RPMI8226 (cell line): ENCODE measurements at places on chromosomes 5 and 9.

DNA sequence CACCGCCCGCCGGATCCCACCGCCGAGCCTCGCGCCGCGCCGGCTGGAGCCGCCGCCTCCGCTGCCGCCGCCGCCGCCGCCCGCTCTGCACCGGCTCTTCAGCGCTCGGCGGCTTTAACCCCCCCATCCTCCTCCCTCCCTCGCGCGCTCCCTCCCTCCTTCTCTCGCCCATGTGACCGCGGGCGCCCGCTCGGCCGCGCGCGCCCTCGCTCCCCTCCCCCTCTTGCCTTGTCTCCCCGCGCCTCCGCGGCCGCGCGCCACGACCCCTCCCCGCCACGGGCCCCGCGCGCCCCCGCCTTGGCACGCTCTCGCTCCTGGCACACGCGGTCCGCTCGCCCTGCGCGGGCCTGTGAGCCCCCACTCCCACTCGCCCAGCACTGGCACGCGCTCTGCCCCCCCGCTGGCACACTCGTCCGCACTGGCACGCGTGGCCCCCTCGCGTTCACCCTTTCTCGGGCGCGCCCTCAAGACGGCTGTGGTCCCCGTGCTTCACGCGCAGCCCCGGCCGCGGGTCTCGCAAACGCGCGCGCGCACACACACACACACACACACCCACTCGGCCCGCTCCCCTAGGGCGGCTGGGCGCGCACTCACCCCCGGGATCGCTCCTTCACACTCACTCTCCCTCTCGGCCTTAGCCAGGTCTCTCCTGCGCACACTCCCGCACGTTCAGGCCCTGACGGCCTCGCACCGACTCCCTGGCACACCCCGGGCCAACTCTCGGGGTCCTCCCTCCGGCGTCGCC lies at the start of gene CNTFR:
Gene CNTFR (minus strand): TSS at position 89 of the 745 bp plus-strand sequence. CDS start 20,743 bp downstream, outside the sequence.
- no peak for DNase-seq

- no peak for DNase-seq
These were observed 6.7 kb downstream of the CORO2A start for GRCh38 chr9:98185611-98186171.

DNA sequence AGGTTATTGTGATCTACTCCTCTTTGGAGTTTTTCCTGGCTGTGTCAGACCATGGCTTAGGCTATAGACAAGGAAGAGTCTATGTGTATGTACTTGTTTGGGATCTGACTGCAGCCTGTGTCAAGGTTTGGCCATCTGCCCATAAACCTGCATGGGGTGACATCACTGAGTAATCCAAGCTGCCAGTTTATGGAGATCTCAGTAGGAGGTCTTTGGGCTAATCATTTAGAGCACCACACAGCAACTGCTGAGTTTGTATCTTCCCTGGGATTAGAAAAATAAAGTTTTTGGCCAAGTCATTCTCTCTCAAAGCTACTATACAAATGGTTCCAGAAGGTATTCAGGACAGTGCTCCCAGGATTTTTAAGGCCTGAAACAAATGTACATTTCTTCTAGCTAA lies 65.5 kb upstream of the HSPB3 start:
- no peak for DNase-seq

DNA sequence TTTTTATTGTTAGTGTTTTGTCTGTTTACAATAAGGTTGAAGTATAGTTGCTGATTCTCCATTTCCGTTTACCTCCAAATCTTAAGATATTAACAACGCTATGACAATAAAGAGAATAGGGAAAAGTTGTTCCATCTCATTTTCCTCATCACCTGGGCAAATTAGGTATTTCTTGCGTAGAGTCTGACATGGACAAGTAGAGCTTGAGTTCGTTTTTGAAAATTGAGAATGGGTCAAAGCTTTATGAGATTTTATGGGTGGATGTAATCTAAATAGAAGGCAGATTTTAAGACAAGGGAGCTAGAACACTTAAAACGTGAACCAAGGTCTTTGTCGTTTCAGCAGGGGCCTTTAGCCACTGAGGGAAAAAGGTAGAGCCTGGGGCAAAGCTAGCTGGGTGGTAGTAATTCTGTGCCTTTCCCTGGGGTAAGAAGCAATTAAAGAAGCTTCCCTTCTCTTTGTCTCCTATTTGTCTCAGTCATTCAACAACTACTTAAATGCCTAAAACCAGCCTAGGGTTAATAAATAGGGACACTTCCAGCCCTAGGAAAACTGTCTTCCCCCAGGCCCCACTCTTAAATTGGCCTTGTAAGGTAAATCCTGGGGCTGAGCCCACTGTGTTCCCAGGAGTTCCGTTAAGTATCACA lies 551 bp upstream of the CAAP1 start:
- DNase-seq = no peak

DNA sequence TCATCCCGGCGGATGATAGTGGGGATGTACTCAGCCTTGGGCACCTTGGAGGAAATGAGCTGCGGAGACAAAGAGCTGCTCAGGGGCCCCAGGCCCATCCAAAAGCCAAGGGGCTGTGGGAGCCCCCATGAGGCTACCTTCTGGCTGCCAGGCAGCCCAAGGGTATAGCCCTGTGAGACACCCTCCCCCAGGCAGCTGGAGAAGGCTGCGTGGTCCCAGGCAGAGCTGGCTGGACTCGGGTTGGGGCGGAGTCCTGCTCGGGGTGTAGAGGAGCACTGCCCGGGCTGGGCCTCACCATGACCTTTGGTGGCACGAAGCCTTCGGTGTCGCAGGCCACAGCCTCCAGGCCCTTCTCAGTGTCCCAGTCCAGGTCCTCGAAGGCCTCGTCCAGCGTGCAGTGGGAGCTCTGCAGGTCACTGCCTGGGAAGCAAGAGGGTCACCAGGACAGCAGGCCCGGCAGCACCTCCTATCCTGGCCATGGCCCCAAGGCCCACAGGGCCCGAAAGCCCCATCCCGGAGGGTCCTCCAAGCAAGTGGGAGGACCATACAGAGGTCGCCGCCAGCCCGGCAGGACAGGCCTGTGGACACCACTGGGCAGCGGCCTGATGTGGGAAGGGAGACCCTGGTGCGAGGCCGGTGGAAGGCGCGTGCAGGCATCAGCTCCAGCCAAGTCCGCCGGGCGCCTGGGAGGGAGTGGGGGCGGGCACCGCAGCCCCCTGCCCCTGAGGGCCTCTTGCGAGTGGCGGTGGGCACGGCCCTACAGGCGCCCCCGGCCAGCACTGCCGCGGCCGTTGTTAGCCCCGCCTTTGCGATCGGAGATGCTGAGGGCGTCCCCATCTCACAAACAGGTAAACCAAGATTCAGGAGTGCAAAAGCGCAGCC lies 6.1 kb downstream of the NSMF start:
- DNase-seq = no peak
